ENCODE measurements at places on chromosomes 3 and 15.
A peak's percentile ranks its signal among the peaks of the same experiment; 100 is the strongest.

- DNase-seq = no peak
Measured at GRCh38 chr15:101107625-101108460, 144.0 kb downstream of the CHSY1 start.

DNA sequence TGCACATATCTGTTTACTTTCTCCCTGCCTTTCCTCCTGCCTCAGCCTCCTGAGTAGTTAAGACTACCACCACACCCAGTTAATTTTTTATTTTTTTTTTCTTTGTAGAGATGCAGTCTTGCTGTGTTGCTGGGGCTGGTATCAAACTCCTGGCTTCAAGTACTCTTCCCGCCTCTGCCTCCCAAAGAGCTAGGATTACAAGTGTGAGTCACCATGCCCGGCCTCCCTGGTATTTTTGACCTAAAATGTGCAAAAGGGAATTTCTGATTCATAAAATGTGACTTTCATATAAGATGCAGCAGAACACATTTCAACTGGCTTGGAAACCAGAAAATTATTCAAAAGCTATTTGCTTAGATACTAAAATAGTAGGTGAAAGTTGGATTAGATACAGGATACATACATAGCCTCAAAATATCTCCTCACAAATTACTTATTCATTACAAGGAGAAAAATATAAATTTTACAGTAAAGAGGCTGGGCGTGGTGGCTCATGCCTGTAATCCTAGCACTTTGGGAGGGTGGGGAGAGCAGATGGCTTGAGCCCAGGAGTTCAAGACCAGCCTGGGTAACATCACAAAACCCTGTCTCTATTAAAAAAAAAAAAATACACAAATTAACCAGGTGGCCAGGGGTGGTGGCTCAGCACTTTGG, 32.0 kb downstream of the MAP4 start:
- no peak for DNase-seq

DNA sequence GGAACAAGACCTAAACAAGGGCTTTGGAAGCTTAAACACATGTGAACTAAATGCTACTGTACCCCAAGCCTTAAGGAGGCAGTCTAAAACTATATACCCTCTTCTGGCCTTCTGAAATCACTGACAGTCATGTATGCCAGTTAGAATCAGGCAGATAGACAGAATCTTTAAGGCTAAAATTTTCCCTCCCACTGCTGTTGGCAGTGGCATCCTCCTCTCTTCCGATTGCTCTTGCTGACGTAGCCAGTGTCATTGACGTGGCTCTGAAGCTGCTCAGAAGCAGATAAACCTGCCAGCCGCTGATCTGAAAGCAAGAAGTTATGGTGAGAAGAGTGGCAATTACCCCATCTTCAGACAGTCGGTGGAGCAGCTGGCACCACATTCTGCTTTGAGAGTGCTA, 3.3 kb downstream of the RYR3 start:
- no peak for DNase-seq

GRCh38 chr3:73523661-73524060, 101.1 kb downstream of the PDZRN3 start:
- no peak for DNase-seq

DNA sequence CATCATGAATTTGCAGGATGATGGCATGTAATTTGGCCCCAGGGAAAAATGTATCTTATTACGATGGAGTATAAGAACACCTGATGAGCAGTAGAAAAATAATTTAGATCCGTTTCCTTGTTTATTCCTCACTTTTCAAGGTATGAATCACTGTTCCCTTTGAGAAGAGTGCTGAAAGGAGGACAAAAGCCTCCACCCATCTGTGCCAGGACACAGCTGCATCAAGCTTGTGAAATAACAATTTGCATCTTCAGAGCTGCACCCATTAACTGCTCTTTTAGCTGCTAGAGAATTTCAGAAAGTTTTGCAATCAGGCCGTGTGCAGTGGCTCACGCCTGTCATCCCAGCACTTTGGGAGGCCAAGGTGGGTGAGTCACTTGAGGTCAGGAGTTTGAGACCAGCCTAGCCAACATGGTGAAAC, 9.6 kb downstream of the CLDND1 start:
- no peak for DNase-seq

DNA sequence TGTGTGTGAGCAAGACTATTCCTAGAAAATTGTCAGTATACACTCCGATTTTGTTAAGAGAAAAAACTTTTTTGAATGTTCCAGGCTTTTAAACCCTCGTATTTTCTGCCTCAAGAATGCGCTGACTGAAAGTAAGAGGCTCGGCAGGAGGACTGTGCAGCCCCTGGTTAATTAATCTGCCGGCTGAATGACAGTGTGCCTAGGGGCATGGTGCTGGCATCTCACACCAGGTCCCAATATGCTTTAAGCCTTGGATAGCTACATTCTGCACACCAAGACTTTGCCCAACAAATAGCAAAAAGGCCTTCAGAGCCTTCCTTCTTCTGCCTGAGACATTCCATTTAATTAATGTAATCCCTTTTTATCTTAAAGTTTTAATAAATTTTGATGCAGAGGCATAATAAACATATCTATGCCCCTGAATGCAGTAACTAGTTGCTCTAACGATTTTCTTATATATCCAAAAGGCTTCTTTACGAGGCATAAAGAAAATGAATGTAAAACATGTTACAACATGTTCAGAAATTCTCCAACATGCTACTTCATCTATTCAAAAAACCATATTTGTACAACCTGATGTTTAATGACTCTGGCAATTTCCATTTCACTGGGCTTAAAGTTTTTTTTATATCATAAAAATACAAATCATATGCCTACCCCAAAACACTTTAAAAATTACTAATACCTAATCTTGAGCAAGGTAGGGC, 37.9 kb downstream of the DPH6 start:
- DNase-seq = peak; percentile 68

DNA sequence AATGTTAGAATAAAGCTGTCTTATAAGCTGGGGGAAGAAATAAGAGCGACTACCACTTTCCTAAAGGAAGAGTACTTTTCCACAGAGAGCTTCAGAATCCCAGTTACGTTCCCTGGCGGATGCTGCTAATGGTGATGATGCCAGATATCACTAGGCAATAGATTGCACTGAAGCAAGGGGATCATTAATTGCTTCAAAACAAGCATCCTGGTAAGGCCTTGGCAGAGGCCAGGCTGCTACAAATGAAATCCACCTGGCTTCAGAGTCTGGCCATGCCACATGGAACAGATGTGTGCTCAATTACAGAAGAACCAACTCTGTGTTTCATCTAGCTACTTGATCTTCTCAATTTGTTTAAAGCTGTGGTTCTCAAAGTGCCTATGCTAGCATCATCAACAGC, 129.2 kb upstream of the IL12A start:
- DNase-seq = no peak

DNA sequence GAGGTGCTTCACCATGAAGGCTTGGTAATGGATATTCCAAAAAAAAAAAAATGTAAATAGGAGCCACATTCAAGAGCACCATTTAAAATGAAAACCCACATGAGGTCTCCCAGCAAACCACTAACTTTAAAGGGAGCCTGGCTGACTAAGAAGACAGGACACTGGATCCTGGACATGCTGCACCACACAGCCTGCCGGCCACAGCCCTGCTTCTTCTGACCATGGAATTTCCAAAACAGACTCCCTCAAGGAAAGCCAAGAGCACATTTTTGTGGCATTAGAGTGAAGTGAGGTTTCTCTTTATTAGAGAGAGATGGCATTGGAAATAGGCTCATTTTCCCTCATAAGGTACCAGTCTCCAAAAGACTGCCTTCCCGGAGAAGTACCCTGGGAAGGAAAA, 113.9 kb downstream of the RORA start:
- no peak for DNase-seq

- peak; percentile 70 for DNase-seq
Measured at GRCh38 chr15:74956648-74957475, at the start of gene RPP25. TSS of gene RPP25 (minus strand) at chr15:74956772. CDS start at chr15:74956583, 189 bp downstream.

GRCh38 chr3:141280086-141280485, 48.5 kb downstream of the PXYLP1 start:
- DNase-seq = no peak

DNA sequence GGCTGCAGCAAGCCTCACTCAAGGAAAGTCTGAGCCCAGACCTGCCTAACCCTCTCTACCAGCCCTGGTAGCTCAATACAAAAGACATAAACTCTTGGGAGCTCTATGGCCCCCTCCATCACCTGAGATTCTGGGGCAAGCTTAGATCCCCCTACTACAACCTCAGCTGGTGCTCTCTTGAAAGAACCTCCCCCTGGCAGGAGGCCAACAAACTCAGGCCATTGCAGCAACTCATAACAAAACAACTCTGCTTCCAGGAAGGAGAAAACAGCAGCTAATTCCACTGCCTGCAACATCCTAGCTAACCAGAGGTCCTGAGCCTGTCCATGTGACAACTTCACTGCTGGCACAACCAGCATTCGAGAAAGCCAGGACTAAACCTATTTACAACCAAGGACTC, 169.2 kb downstream of the ROBO1 start:
- no peak for DNase-seq

DNA sequence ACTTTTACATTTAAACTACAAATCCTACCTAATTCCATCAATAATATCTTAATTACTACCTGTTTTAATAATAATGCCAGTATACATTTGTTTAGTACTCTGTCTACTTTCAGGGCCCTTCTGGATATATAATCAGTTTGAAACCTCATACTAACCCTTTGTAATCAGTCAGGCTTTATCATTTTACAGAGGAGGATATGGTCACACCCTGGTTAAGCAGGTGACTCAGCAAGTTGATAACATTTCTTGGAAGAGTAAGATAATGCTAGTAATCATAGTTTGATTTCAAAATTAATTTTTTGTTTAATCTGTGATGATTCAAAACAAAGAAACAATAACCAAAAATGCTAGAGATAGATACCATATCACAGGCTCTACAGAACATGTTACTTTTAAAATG, 208.2 kb upstream of the MANF start:
- DNase-seq = no peak

- no peak for DNase-seq
Measured at GRCh38 chr3:128727996-128728395, 2.0 kb downstream of the RAB7A start.
